ENCODE measurements at places on chromosomes 3 and 15.
A peak's percentile ranks its signal among the peaks of the same experiment; 100 is the strongest.

GRCh38 chr3:119311081-119311925 lies 17.1 kb downstream of the ARHGAP31 start:
- no peak for DNase-seq

GRCh38 chr15:93189561-93189960 lies 100.5 kb upstream of the RGMA start:
- no peak for DNase-seq

GRCh38 chr3:150763841-150764483 lies 993 bp upstream of the SIAH2 start:
- DNase-seq = peak; percentile 72

- DNase-seq = no peak
Measured at GRCh38 chr3:156620901-156621300, 53.5 kb upstream of the TIPARP start.

- DNase-seq = peak; percentile 68
Measured at GRCh38 chr3:97821774-97822358, at the start of gene CRYBG3. Gene CRYBG3 (plus strand): TSS chr3:97822011. CDS start chr3:97822207, 196 bp downstream.

GRCh38 chr15:30954674-30955073 lies 36.8 kb downstream of the MTMR10 start:
- no peak for DNase-seq

Measured in anterior cingulate cortex (tissue), 58 donors.